ENCODE measurements at places on chromosomes 12 and 14.

GRCh38 chr12:38664661-38665269, 240.6 kb downstream of the CPNE8 start:
- no peak for DNase-seq

DNA sequence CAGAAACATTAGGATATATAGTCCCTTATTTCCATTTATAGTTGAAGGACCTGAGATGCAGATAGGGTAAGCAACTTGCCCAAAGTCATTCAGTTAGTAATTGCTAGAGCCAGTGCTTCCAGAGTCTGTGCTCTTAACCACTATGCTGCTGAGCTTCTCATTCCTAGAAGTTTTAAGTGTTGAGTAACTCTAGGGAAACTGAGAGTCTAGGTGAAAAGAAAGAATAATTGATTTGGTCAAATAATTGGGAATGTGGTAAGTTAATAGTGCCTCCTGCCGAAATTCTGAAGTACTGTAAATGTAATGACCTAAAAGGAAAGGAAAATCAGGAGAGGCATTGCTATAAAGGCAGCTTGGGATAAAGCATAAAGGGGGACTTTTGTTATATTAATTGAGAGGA, 14.1 kb downstream of the PYROXD1 start:
- DNase-seq, result no peak

GRCh38 chr12:48773686-48774085, 15.2 kb downstream of the ADCY6 start:
- no peak for DNase-seq

DNA sequence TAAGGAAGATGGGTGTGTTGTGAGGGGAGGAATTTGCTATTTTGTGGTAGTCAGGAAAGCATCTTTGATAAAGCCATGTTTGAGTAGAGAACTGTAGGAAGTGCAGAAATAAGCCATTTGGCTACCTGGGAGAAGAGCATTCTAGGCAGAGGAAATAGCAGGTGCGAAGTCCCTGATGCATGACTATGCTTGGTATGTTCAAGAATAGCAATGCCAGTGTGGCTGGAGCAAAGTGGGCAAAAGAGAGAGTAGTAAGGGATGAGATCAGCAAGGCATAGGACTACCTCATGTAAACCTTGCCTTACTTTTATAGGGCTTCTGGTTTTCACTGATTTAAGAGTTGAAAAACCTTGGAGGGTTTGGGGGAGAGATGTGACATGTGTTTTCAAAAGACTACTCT, 365.5 kb upstream of the GARIN6 start:
- no peak for DNase-seq
